ENCODE measurements at places on chromosomes 7 and 10.
A peak's percentile ranks its signal among the peaks of the same experiment; 100 is the strongest.

GRCh38 chr10:42937649-42938180 lies 139.2 kb upstream of the RET start:
- no peak for DNase-seq

DNA sequence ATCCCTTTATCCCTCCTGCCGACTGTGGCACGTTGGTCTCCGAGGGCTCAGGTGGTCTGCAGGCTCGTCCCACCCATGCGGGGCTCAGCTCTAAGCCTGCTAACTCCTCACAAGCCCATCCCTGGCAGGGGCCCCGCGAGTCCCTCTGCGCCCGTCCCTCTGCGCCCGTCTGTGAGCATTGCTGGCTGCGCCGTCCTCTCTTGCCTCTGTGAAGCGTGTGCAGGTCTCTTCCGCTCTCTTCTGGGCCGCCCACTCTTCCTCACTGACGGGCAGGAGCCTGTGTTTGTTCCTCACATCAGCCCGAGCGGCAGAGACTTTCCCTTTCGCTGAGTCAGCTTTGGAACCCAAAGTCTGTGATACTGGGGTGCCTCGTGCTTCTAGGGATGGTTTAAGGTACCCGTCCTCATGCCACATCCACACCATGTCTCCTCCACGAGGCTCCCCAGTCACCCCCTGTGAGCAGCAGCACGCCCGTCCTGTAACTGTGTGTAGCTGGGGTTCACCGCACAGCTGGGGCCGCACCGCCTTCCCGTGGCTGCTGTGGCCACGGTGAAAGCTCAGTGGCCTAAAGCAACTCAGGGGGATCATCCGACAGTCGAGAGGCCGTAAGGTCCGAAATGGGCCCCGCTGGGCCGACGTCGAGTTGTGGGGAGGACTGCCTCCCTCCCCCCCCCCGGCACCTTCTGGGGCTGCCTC lies 35.5 kb downstream of the ADGRA1 start:
- no peak for DNase-seq

GRCh38 chr10:128050936-128051335 lies 75.3 kb downstream of the MKI67 start:
- DNase-seq: no peak

DNA sequence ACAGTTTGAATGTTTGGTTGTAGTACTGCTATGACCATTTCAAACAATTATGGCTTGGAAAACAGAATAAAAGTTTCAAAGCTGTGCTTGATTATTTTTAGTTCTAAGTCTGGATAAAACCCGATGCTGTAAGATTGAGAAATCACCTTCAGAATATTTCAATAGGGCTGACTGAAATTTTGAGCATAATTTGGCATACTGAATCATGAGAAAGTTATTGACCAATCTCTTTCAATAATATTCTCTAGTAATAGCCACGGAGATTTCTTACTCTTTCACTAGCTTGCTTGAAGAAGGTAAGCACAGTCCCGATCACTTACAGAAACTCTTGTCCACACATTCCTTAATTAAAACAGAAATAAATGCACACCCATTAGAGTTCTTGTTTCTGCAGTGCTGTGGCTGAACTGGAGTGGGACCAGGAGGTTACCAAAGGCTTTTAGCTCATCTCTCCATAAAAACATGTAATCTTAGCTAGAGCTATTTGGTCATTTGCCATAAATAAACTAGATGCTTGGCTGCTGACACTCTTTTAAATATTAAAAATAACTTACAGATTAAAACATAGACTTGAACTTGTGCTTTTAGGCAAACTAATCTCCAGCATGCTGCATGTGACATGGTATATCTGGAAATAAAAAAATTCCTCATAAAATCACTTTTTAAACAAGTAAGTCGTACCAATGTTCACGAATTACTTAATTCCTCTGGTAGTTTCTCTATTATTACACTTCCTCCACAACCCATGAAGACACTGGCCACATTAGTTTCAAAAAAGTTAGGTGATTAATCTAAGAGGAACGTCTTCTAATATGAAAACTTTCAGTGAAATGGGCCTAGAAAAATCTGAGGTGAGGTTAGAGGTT lies 97.8 kb downstream of the AGMO start:
- peak; percentile 58 for DNase-seq

- DNase-seq: no peak
These were observed 147.8 kb upstream of the GPR22 start for GRCh38 chr7:107322015-107322414.

GRCh38 chr7:150686030-150686631 lies 625 bp downstream of the GIMAP2 start:
- DNase-seq: no peak

DNA sequence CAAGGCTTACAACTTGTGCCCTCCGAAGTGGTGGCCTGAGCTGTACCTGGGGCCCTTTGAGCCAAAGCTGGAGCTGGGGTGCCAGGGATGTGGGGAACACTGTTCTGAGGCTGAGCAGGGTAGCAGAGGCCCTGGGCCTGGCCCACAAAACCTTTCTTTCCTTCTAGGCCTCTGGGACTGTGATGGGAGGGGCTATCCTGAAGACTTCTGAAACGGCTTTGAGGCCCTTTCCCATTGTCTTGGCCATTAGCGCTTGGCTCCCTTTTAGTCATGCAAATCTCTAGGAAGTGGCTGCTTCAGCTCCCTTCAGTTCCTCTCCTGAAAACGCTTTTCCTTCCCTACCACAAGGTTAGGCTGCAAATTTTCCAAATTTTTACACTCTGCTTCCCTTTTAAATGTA lies 16.8 kb upstream of the CRYGN start:
- DNase-seq: no peak

DNA sequence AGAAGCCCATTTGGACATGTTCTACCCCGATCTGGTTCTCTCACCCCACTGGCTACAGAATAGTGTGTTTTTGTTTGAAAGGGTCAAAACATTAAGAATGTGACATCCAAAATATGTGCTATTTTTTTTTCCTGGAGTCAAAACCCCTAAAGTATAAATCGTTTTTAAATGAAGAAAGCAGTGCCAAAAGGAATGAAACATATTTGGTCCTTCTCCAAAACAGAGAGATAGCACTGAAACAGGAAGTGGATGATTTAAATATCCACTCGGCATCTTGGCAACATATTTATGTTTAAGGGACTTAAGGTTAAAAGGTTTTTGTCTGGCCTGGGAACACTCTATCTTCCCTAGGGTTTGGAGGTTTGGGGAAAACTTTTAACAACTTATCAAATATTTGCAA lies 32.3 kb downstream of the CALD1 start:
- peak; percentile 76 for DNase-seq

GRCh38 chr7:18890134-18890533 lies 227.3 kb downstream of the TWIST1 start:
- peak; percentile 69 for DNase-seq

DNA sequence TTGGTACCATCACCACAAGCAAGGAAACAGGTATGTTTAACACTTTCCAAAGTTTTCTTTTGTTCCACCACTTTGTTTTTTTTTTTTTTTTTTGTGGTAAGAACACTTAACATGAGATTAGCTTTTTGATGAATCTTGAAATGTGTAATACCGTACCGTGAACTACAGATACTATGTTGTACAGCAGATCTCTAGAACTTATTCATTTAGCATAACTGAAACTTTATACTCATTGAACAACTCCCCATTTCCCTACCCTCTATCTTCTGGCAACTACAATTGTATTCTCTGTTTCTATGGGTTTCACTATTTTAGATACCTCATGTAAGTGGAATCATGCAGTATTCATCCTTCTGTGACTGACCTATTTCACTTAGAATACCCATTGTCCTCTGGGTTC lies 162.7 kb upstream of the ITGB1 start:
- no peak for DNase-seq

- no peak for DNase-seq
These were observed 5.0 kb downstream of the LRRC27 start for GRCh38 chr10:132336919-132337407.

- no peak for DNase-seq
These were observed 211.5 kb downstream of the KLF6 start for GRCh38 chr10:3573498-3573897.

DNA sequence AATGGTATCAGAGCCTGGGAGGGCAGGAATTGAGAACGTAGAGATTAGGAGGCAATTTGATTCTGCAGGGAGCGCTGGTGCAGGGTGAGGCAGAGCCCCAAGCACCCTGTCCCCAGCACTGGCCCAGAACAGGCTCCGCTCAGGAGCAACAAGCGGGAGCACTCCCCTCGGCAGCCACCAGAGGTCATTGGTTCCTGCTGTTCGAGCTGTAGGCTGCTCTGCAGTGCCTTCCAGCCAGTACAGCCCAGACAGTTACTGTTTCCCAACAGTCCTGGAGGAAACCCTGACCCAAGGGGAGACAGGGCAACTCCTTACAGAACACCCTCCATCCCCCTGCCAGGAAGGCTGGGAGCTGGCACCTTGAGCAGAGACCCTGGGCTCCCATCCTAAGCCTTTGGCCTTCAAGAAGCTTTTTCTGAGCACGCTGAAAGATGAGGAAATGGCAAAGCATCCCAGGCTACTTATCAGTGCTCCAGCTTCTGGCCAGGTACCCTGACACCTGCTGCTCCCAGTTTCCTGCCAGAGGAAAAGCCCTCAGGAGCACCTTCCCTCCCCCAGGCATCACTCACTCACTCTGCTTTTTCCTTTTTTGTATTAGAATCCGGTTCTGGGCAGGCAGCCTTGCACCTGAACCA lies 71.2 kb upstream of the EFCAB10 start:
- peak; percentile 78 for DNase-seq

GRCh38 chr7:142867097-142867378 lies 12.2 kb downstream of the EPHB6 start:
- no peak for DNase-seq

- no peak for DNase-seq
These were observed 37.7 kb upstream of the IKZF1 start for GRCh38 chr7:50266635-50267386.

DNA sequence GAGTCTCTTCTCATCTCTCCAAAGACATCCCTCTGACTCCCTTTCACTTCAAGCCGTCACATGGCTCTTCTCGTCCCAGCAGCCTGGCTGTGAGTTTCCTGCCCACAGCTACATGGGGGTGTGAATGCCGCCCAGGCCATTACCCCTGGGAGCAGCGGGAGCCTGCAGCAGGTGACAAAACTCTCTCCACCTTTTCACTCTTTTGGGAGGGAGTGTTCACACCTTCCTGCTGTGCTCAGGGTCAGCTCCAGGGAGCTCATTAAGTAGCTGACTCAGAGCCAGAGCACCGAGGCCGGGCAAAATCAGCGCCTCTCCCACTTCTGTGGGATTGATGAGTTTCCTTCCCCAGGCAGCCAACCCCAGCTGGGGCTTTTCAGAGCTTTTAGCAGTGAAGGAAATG lies 271.3 kb downstream of the TYW1 start:
- DNase-seq: no peak

GRCh38 chr10:119253433-119254174 lies 46.2 kb downstream of the GRK5 start:
- DNase-seq: peak; percentile 96

- no peak for DNase-seq
These were observed 4.3 kb downstream of the HNRNPF start for GRCh38 chr10:43404704-43405084.

GRCh38 chr7:1981201-1981877 lies 251.4 kb downstream of the MAD1L1 start:
- DNase-seq: no peak

DNA sequence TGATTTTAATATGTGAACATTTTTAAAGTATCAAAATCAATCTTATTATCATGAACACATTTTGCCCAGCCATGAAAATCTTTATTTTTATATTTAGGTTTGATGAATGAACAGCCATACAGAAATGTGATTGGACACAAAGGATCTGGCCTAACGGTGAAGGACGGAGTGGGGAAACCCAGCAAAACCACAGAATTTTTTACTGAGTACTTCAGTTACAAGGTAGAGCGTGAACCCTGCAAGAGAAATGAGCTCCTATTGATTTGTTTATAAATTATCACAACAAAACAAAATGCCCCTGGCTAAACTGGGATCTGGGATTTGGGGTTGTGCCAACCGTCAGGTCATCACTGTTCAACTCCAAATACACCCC lies 118.8 kb downstream of the JAZF1 start:
- no peak for DNase-seq

- peak; percentile 74 for DNase-seq
These were observed 50.9 kb upstream of the SEMA3D start for GRCh38 chr7:85237721-85238120.

GRCh38 chr7:120402801-120403200 lies 129.8 kb downstream of the KCND2 start:
- peak; percentile 1 for DNase-seq

- no peak for DNase-seq
These were observed 126.7 kb downstream of the WDR11 start for GRCh38 chr10:120977897-120978296.

DNA sequence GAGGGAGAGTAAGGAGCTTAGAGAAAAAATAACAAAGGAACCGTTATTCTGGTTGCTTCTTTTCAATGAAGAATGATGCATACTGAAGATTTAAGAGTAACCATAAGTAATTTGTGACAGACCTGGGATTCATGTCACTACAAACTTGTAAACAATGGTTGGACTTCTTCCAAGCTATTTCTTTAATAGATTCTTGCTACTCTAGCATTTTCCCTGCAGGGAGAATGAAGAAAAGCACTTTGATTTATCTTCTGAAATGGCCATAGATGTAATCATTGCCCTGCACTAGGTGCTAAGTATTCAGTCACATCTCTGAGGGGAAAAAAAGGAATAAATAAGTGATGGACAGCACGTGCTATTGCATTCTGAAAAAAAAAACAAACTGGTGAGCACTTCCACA lies 606.6 kb upstream of the LRRN3 start:
- DNase-seq: no peak

DNA sequence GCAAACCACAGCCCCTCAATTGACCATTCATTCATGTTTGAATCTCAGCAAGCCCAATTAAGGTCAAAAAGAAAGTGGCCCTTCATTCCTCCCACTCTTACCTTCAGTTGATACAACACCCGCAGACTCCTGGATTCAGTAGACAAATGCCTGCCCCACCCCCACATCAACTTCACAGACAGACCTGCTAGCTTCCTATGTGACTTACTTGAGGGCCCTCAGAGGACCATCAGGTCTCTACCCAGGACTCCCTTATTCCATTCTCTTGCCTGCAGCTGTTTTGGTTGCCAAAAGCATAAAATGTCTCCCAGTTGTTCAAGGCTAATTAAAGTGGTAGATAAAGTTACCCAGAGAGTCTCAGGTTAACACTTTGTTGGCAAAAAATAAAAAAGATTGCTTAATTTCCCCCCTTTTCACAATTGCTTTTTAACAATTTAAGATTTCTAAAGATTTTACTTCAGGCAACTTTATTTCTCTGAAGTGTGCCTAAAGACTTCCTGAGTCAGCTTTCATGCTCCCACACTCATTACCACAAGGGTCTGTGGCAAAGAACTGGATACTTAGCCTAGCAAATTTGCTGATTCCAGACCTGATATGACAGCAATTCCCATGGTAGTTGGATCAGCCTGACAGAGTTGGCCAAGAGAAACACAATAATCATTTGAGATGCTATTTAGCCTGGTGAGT lies 3.3 kb upstream of the MTERF1 start:
- DNase-seq: no peak

DNA sequence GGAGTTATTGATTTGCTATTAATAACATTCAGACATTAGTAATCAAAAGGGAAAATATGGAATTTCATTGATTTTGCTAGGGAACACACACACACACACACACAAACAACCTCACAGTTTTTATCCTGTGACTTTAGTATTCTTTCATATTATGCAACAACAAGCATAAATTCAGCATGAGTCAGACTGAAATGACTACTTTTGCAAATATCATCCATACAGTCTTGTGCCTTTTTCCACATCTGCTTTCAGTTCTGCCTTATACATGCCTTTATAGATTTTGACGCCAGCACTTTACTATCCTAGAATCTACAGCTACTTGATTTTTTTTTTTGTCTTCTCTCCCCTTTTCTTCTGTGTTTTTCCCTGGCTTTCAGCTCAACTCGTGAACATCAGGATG lies 975.8 kb upstream of the LRRTM3 start:
- no peak for DNase-seq

All from fibroblast of lung (primary cell).